ENCODE measurements at places on chromosomes 11 and 22.

GRCh38 chr22:39090426-39091064 lies 6.5 kb upstream of the APOBEC3H start:
- DNase-seq, result peak; percentile 76
- no peaks in the 10 kb centered on the region for H3K27me3 ChIP-seq
- peaks cover 48% of the 10 kb centered on the region for H3K4me1 ChIP-seq
- H3K4me3 ChIP-seq, result peak overlapping the region; percentile 29
- peak overlapping the region; percentile 69 for H3K27ac ChIP-seq

- no peaks in the 10 kb centered on the region for H3K27me3 ChIP-seq
- H3K36me3 ChIP-seq, result no peaks in the 10 kb centered on the region
- DNase-seq, result no peak
- H3K4me3 ChIP-seq, result no peak overlapping the region
- no peak overlapping the region for H3K27ac ChIP-seq
These were observed 53.3 kb downstream of the MRTFA start for GRCh38 chr22:40583053-40583741.

- peak overlapping the region; percentile 96 for H3K27ac ChIP-seq
- peaks cover 4% of the 10 kb centered on the region for H3K4me1 ChIP-seq
- no peaks in the 10 kb centered on the region for H3K27me3 ChIP-seq
- DNase-seq, result no peak
- peak overlapping the region; percentile 54 for H3K4me3 ChIP-seq
These were observed 539 bp upstream of the SLC36A4 start for GRCh38 chr11:93198215-93198845.

DNA sequence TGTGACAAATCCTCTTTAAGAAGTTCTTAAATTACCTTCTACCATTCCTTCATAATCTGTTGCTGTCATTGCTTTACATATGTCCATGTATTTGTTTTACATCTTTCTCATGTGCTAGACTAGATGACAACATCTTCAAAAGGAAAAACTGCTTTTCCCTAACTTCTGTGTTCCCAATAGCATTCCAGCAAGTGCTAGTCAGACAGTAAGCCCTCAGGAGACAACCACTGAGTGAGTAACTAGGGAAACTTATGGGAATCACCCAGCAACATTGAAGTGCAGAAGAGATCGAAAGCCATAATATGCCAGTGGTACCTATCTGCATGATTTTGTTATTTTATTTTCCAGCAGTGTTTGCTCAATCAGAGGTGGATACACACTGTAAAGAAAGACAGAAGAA lies 889.7 kb upstream of the API5 start:
- H3K4me3 ChIP-seq, result no peak overlapping the region
- H3K27me3 ChIP-seq, result no peaks in the 10 kb centered on the region
- no peaks in the 10 kb centered on the region for H3K4me1 ChIP-seq
- H3K27ac ChIP-seq, result no peak overlapping the region
- no peak for DNase-seq

- H3K4me1 ChIP-seq, result no peaks in the 10 kb centered on the region
- H3K36me3 ChIP-seq, result no peaks in the 10 kb centered on the region
- H3K27me3 ChIP-seq, result no peaks in the 10 kb centered on the region
- DNase-seq, result no peak
- no peak overlapping the region for H3K4me3 ChIP-seq
These were observed 23.2 kb upstream of the NAV2 start for GRCh38 chr11:19689281-19690000.

GRCh38 chr22:46112405-46112804 lies 37.9 kb upstream of the PPARA start:
- H3K27ac ChIP-seq, result no peak overlapping the region
- peaks cover 4% of the 10 kb centered on the region for H3K4me1 ChIP-seq
- H3K36me3 ChIP-seq, result peaks cover 36% of the 10 kb centered on the region
- H3K27me3 ChIP-seq, result no peaks in the 10 kb centered on the region
- DNase-seq, result no peak

DNA sequence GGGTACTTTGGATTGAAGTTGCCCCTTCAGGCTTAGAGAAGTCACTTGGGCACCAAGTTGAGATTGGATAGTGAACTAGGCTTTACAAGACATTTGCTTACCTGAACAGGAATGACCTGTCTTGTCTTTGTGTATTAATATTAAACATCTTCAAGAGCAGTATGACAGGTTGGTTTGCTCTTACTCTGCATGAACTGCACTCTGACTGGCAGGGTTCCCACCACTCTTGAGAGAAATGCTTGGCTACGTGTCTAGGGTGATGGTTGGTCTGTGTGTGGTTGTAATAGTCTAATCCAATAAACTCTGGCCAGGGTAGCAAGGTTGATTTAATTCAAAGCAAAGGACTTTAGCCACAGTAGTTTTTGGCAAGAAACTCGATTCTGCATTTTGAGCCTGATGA lies 20.1 kb upstream of the SPTBN2 start:
- no peaks in the 10 kb centered on the region for H3K27me3 ChIP-seq
- no peaks in the 10 kb centered on the region for H3K36me3 ChIP-seq
- H3K4me3 ChIP-seq, result no peak overlapping the region
- peaks cover 3% of the 10 kb centered on the region for H3K4me1 ChIP-seq

DNA sequence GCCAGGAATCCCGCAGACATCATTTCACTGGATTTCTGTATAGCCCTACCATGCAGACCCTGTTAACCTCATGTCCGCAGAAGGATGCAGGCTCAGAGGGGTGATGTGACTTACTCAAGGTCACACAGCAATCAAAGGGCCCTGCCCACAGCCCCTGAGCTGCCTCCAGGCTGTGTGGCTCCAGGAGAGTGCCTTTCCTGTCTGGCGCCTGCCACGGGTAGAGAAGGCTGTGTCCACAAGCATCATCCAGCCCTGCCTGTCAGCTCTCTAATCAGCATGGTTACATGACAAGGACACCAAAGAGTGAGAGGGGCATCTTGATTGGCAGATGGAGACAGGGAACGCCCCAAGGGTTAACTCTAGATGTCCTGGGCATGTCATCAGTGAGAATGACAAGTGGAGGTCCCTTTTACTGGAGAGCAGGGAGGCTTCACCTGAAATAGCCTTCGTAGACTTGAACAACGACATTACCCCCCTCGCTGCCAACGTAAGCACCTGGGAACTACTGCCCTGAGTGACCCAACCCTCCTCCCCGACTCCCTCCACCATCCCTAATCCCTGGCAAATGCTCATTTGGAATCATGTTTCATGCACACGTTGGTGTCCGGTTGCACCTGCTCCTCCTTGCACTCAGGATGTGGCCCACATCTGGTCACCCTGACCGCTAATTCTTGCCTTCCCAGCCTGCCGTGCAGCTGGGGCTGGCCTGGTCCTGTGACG lies 6.9 kb downstream of the FGF19 start:
- H3K27ac ChIP-seq, result no peak overlapping the region
- H3K36me3 ChIP-seq, result no peaks in the 10 kb centered on the region
- H3K4me1 ChIP-seq, result no peaks in the 10 kb centered on the region
- no peak for DNase-seq
- H3K4me3 ChIP-seq, result no peak overlapping the region

- H3K36me3 ChIP-seq, result no peaks in the 10 kb centered on the region
- no peak for DNase-seq
- H3K27ac ChIP-seq, result no peak overlapping the region
- H3K4me1 ChIP-seq, result no peaks in the 10 kb centered on the region
These were observed 107.5 kb downstream of the NXPE2 start for GRCh38 chr11:114785820-114786219.

- H3K27me3 ChIP-seq, result peaks cover 3% of the 10 kb centered on the region
- no peaks in the 10 kb centered on the region for H3K36me3 ChIP-seq
- no peaks in the 10 kb centered on the region for H3K4me1 ChIP-seq
These were observed 139.9 kb upstream of the NARS2 start for GRCh38 chr11:78714539-78714938.

DNA sequence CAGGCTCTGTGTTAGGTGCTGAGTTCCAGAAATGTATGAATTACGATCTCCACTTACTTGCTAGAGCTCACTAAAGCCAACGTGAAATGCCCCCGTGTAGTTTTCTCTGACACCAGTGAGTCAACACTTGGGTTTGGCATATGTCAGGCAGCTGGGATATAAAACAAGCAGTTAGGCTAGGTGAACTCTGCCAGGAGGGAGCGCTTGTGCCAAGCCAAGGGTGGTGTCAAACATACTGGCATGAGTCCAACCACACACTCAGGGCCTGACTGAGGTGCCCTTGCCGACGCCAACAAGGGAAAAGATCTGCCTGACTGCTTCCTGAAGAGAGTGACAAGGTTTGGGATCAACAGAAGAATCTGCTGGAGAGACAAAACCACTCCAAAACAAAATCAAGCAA lies 167.8 kb upstream of the NARS2 start:
- H3K27ac ChIP-seq, result no peak overlapping the region
- no peak for DNase-seq
- H3K4me1 ChIP-seq, result no peaks in the 10 kb centered on the region
- H3K4me3 ChIP-seq, result no peak overlapping the region
- H3K36me3 ChIP-seq, result no peaks in the 10 kb centered on the region

- no peaks in the 10 kb centered on the region for H3K4me1 ChIP-seq
- no peak overlapping the region for H3K4me3 ChIP-seq
- no peaks in the 10 kb centered on the region for H3K27me3 ChIP-seq
- no peak overlapping the region for H3K27ac ChIP-seq
- no peaks in the 10 kb centered on the region for H3K36me3 ChIP-seq
- DNase-seq, result no peak
These were observed 29.0 kb upstream of the LDLRAD3 start for GRCh38 chr11:35914816-35915215.

- no peaks in the 10 kb centered on the region for H3K27me3 ChIP-seq
- no peak for DNase-seq
- no peak overlapping the region for H3K4me3 ChIP-seq
- no peaks in the 10 kb centered on the region for H3K4me1 ChIP-seq
- H3K27ac ChIP-seq, result no peak overlapping the region
These were observed 21.0 kb downstream of the PHLDB1 start for GRCh38 chr11:118628432-118628831.

GRCh38 chr22:29096736-29097669 lies 24.2 kb downstream of the KREMEN1 start:
- H3K4me1 ChIP-seq, result no peaks in the 10 kb centered on the region
- DNase-seq, result no peak
- H3K36me3 ChIP-seq, result no peaks in the 10 kb centered on the region
- H3K27me3 ChIP-seq, result no peaks in the 10 kb centered on the region
- no peak overlapping the region for H3K4me3 ChIP-seq

DNA sequence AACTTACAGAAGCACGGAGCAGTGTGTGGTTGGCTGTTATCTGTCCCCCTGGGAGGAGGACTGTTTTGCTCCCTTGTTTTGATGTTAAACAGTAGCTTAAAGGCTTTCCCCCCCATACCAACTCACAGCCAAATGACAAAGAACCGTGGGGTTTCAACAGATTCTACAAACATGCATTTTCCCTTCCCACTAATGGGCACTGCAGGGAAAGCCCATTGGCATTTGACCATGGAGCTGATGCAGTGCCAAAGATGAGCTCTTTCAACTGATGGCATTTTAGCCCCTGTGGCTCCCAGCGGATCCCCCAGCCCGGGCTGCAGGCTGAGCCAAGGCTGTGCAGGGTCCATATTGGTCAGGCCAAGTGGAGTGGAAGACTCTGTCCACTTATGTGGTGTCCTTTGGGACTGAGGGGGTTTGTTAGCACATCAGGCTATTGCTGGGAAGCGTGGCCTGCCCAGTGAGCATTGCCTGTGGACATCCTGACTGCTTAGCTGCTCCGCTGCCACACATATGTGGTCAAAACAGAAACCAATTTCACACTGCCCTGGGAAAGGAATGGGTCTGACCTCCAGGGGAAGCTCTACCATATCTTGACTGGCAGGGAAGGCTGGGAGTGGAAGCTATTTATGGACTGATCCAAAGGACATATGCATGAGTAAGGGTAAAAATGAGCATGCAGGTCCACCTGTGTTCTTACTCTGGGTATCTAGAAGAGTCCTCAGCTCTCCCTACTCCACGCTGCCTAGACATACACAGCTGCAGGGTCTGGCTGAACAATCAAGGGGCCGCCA lies 116.4 kb upstream of the PARVA start:
- no peaks in the 10 kb centered on the region for H3K4me1 ChIP-seq
- DNase-seq, result no peak
- no peak overlapping the region for H3K4me3 ChIP-seq
- no peaks in the 10 kb centered on the region for H3K36me3 ChIP-seq
- H3K27me3 ChIP-seq, result no peaks in the 10 kb centered on the region

DNA sequence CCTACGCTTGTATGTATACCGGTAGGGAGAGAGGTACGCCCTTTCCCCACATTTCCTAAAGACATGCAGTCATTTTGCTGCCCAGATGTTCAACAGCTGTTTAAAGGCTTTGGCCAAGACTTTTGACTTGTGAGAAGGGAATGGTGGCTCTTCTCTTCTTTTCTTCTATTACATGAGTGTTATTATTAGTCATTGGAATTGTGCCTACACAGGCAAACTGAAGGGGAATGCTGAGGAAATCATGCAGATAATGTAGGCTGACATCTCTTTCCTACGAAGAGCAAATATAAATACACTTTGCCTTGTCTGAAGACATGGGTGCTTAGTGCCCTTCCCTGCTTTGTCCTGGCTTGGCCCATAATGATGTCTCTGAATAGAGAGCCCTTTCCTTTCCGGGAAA lies 194.3 kb upstream of the NARS2 start:
- no peaks in the 10 kb centered on the region for H3K27me3 ChIP-seq
- DNase-seq, result no peak
- no peak overlapping the region for H3K4me3 ChIP-seq
- no peak overlapping the region for H3K27ac ChIP-seq

DNA sequence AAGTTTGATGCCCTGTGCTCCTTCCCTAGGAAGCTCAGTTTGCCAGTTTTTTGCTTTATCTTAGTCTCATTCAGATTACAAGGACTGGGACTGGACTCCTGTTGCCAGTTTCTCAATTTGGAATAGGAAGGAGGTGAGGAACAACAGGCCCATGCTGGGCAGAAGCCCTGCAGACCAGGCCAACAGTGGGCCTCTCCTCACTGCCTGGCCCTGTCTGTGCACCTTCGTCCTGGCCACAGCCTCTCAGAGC lies 23.7 kb downstream of the MED15 start:
- peaks cover 4% of the 10 kb centered on the region for H3K36me3 ChIP-seq
- H3K4me1 ChIP-seq, result peaks cover 50% of the 10 kb centered on the region
- H3K27ac ChIP-seq, result no peak overlapping the region
- H3K4me3 ChIP-seq, result no peak overlapping the region

- no peaks in the 10 kb centered on the region for H3K4me1 ChIP-seq
- H3K4me3 ChIP-seq, result no peak overlapping the region
- no peaks in the 10 kb centered on the region for H3K36me3 ChIP-seq
- no peak for DNase-seq
- no peak overlapping the region for H3K27ac ChIP-seq
- H3K27me3 ChIP-seq, result no peaks in the 10 kb centered on the region
These were observed 40.7 kb upstream of the DKK3 start for GRCh38 chr11:12048936-12049790.

GRCh38 chr22:46684706-46685105 lies 53.3 kb downstream of the CERK start:
- H3K27me3 ChIP-seq, result no peaks in the 10 kb centered on the region
- H3K4me3 ChIP-seq, result no peak overlapping the region
- H3K4me1 ChIP-seq, result no peaks in the 10 kb centered on the region

- no peaks in the 10 kb centered on the region for H3K27me3 ChIP-seq
- H3K27ac ChIP-seq, result peak overlapping the region; percentile 85
- no peaks in the 10 kb centered on the region for H3K36me3 ChIP-seq
- H3K4me3 ChIP-seq, result peak overlapping the region; percentile 64
These were observed 80.7 kb upstream of the PPARA start for GRCh38 chr22:46069521-46070214.

GRCh38 chr22:26542831-26543230 lies 30.6 kb upstream of the TFIP11 start:
- H3K27me3 ChIP-seq, result no peaks in the 10 kb centered on the region
- no peak overlapping the region for H3K4me3 ChIP-seq
- no peaks in the 10 kb centered on the region for H3K4me1 ChIP-seq
- no peaks in the 10 kb centered on the region for H3K36me3 ChIP-seq

GRCh38 chr11:75577207-75577606 lies 15.2 kb downstream of the SERPINH1 start:
- peak; percentile 46 for DNase-seq
- peaks cover 3% of the 10 kb centered on the region for H3K4me1 ChIP-seq
- no peaks in the 10 kb centered on the region for H3K36me3 ChIP-seq
- no peak overlapping the region for H3K27ac ChIP-seq
- no peak overlapping the region for H3K4me3 ChIP-seq

Measured in naive thymus-derived CD4-positive, alpha-beta T cell (primary cell).